ENCODE measurements at places on chromosomes 13 and 19.

- no peak for DNase-seq
Observed at GRCh38 chr13:79246578-79246949, 159.5 kb downstream of the RBM26 start.

DNA sequence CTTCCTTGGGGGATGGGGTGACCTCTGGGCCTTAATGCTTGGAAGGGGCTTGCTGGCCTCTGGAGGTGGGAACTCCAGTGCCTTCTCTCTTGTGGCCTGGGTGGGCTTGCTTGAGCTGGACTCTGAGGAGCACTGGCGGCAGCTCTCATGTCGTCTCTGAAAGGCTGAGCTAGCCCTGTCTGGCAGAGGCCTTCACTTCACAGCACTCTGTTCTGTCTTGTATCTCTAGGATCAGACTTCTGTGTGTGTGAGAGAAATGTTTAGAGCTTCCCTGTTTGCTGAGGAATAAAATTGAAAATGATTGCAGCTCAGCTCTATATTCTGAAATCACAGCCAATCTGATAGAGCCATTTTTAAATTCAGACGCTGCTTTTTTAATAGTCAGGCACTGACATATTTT is 185.3 kb downstream of the KCNRG start:
- DNase-seq, result no peak

- peak; percentile 99 for DNase-seq
Observed at GRCh38 chr19:38657633-38658222, 10.3 kb downstream of the ACTN4 start.

GRCh38 chr13:97174638-97175037 is 47.5 kb upstream of the MBNL2 start:
- no peak for DNase-seq

- peak; percentile 62 for DNase-seq
Observed at GRCh38 chr13:87680298-87680697, 9.1 kb downstream of the SLITRK5 start.

DNA sequence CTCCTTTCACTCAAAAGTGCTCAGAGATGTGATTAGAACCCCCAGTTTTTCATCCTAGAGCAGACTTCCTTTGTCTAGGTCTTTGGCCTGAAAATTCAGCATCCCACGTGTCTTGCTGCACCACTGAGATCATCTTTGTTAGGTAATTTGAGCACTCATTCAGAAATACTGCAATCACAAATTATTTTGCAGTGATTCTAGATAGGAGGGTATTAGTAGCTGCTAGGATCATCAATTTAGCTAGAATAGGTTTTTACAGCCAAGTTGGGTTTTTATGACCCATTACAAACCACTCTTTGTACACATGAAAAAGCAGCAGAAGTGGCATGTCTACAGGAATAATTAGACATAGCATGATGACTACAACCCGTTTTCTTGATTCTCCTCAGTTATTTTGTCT is 219.6 kb downstream of the GPC6 start:
- no peak for DNase-seq

DNA sequence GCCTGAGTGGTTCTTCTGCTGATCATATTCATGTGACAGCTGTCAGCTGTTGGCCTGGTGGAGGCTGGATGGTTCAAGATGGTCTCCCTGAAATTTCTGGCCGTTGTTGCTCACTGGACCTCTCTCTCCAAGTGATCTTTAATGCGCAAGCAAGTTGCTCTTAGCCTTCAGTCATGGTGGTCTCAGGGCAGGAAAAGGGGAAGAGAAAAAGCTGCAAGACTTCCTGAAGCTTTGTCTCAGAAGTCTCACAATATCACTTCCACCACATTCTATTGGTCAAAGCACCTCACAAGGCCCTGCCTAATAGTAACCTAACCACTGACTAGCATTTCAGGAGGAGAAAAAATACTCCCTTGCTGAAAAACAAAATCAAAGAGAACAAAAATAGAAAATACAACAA is 1.6 kb upstream of the ZNF567 start:
- DNase-seq, result no peak

DNA sequence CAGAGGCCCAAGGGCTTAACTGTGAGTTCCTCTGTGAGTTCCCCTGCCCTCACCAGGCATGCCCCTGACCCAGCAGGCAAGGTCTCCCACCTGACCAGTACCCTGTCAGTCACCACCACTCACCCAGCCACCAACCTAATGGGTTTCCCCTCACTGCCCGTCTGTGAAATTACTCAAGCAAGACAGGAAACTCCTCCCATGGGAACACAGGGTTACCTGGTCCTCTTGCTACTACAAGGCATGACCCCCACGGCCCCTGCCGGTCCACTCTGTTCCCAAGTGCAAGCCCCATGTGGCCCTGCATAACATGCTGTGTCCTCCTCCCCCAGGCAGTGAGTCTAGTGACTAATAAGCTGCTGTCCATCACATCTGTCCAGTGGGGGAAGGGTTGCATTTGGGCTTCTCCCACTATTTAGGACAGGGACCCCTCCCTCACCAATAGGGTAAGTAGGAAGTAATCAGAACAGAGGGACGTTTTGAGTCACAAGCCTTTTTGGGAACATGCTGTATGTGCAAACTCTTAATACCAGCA is 8.0 kb upstream of the DHRS12 start:
- DNase-seq, result peak; percentile 68

- peak; percentile 19 for DNase-seq
Observed at GRCh38 chr19:5048727-5049553, 80.0 kb downstream of the KDM4B start.

GRCh38 chr13:92103689-92104153 is 705.3 kb downstream of the GPC5 start:
- DNase-seq, result peak; percentile 81

DNA sequence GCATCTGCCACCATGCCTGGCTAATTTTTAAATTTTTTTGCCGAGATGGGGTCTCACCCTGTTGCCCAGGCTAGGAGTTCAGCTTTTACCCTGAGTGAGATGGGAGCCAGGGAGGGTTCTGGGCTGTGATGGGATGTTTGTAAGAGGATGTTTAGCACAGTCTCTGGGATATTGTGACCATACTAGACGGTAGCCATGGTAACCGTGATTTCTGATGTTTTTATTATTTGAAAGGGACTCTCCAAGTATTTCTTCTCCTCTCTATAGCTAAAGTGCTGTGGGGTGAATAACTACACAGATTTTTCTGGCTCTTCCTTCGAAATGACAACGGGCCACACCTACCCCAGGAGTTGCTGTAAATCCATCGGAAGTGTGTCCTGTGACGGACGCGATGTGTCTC is 10.4 kb downstream of the TSPAN16 start:
- DNase-seq, result no peak

- no peak for DNase-seq
Observed at GRCh38 chr13:31538067-31539042, 201.0 kb upstream of the RXFP2 start.

- no peak for DNase-seq
Observed at GRCh38 chr19:5557691-5558090, 10.1 kb downstream of the TINCR start.

- DNase-seq, result no peak
Observed at GRCh38 chr13:104355041-104355670, 1288.9 kb upstream of the SLC10A2 start.

- no peak for DNase-seq
Observed at GRCh38 chr19:9580728-9581127, 3.6 kb downstream of the ZNF121 start.

DNA sequence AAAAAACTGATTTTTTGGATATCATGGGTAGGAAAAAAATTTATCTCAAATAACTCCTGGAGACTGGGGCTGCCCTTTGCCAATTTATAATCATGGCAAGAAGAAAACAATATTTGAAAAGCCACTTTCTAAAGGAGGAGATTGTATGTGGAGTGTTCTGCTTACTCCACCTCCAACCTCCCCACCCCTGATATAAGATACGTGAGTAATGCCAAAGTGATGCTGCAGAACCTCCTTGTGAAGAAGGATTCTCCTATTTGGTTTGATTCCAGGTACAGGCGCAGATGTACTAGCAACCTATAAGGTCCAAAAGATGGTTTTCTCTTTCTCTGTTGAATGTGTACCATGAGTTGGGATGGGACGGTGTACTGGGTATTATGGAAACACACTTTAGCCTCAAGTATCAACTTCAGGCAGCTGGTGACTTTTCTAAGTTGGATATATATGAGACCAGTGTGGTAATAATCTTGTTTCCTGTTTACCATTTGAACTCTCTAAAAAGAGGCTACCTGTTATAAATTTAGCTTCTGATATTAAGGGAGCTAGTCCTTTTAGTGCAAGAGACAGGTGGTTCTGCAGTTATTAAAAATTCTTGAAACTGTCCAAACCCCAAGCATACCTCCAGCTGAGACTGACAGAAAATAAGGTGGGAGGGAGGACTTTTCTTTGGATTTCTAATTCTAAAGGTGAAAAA is 724.0 kb upstream of the MIR17HG start:
- no peak for DNase-seq

DNA sequence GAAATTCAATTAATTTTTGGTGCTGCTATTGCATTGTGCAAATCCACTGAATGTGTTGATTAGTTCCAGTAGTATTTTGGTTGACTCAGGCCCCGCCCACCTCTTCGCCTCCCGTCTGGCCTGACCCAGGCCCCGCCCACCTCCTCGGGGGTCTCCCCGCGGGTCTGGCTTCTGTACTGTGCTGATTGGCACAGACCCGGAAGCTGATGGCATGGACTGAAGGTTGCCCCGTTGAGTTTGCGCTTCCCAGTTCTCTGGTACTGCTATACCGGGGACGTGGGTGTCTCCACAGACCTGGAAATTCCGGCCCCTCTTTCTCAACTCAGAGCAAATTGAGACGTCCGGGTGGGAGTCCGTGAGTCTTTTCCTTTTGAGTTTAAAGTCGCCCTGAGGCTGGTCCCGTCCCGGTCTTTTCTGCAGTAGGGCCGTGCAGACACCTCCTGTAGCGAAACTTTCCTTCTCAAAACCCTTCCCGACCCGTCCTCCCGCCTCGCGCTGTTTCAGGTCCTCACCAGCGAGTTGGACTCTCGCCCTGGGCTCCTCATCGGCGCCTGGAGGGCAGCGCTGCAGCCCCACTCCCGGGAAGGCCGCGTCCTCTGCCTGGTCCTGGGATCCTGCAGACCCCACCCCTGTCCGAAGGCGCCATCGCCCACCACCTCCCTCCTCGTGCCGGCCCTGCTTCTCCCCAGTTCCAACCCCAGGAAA is 14.8 kb downstream of the ZNF701 start:
- DNase-seq, result no peak

DNA sequence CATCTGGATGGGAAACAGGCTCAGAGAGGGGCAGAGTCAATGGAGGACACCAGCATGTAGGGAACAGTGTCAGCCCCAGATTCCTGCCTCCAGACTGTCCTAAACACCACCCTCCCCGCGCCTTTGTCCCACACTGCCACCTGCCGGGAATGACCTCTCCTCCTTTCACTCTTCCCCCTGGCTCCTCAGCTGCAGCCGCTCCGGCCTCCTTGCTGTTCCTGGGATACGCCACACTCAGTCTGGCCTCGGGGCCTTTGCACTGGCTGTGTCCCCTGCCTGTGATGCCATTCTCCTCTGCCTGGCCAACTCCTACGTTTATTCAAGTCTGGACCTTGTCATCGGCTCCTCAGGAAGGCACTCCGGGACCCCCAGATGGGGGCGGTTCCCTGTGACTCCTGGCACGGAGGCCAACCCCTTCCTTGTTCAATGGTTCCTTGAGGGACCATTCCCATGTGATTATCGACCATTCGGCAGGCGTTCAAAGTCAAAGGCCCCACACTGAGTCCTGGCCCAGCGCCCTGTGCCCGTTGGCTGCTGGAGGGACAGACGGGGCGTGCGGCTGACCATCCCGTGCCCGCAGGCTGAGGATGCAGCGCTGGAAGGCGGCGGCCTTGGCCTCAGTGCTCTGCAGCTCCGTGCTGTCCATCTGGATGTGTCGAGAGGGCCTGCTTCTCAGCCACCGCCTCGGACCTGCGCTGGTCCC is 15.8 kb downstream of the FUT6 start:
- no peak for DNase-seq

DNA sequence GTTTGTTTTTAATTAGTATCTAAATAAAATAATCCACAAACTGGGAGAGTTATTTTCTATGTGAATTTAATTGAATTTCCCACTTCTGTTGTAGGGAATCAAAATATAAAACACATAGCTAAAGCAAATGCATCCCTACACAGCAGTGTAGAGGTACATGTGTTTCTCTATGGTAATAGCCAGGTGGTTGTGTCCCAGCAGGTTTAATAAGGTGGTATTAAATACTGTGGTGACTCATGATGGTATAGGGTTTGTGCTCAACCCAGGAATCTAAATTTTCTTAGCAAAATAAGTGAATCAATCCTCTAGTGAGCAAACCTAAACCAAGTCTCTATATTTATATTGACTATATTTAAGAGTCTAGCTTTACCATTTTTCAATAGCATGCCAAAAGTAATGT is 30.0 kb downstream of the PCDH9 start:
- no peak for DNase-seq

DNA sequence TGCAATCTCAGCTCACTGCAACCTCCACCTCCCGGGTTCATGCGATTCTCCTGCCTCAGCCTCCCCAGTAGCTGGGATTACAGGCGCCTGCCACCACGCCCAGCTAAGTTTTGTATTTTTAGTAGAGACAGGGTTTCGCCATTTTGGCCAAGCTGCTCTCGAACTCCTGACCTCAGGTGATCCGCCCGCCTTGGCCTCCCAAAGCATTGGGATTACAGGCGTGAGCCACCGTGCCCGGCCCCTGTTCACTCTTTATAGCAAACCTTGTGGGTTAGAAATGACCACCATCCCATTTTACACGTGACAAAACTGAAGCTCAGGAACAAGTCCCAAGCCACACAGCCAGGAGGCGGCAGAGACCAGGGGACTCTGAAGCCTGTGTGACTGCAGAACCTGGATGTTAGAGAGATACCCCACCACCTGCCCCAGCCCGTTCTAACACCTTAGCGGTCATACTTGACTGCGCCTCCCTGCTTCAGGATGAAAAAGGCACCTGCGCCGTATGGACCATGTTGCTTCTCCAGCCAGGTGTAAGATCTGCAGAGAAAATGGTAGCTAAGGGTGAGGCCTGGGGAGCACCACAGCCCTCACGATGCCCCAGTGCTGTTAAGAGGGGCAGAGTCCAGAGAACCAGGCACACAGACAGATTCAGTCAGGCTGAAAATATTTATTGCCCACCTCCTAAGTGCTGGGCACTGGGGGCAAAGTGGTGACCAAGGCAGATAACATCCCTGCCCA is 3.6 kb downstream of the DMAC2 start:
- DNase-seq, result no peak

- DNase-seq, result no peak
Observed at GRCh38 chr19:47313754-47314295, 4.2 kb downstream of the C5AR1 start.

GRCh38 chr19:53192771-53193534 is at the start of gene ZNF665:
Gene ZNF665, minus strand, starts transcription at chr19:53193358. Its CDS starts 10,460 bp downstream, at chr19:53182898.
- DNase-seq, result peak; percentile 65

GRCh38 chr13:81957121-81957520 is 1616.2 kb upstream of the SPRY2 start:
- no peak for DNase-seq
